Cerebellar cortex (tissue), 1 donor: ENCODE measurements at places on chromosomes 5 and 9.

- no peak for DNase-seq
Measured at GRCh38 chr5:143311428-143311827, 92.1 kb downstream of the NR3C1 start.

DNA sequence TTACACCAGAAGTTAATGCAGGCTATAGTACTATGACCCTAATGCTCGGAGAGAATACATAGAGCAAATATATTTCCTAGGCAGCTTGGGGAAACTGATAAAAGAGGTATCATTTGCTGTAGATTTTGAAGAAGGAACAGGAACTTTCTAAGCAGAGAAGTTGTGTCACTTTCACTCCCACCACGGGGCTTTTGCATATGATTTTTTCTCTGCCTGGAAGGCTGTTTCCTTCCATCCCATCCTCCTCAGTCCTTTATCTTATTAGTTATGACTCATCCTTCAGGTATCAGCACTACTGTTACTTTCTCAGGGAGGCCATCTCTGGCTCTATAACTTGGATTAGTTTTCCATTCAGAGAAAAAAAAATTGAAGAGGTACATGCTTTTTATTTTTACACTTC is 2006.1 kb upstream of the WWC1 start:
- DNase-seq: no peak

- no peak for DNase-seq
Measured at GRCh38 chr5:111111956-111112355, 19.8 kb downstream of the WDR36 start.

DNA sequence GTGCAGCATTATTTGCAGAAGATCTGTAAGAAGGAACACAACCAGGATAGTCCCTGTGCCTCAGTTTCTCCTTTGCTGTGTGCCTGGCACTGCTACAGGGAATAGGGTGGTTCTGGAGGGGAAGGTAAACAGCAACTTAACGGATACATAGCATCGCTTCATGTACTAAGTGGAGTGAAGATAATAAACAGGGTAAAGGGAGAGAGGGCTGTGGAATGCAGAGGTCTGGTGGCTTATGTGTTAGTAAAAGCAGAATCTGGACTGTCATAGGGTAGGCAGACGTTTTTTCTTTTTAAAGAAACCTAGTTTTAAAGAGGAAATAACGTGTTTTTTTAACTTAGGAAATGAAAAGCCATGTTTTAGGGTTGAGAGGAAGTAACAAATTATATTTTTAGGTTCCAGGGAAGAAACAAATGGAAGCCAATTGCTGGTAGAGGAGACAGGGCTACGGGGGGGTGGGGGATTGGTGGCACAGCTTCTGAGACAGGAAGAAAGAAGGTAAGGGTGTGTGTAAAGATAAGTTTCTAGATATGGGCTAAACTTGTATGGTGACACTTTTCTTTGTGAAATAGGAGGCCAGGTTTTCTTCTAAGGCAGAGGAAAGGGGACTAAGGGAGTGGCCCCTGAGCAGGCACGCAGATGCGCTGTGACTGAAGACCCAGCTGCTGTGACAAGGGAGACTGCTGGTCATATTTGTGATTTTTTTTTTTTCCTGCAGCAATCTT is 1.3 kb downstream of the GNG10 start:
- DNase-seq: no peak

GRCh38 chr9:16031486-16031885 is 478.6 kb downstream of the CCDC171 start:
- no peak for DNase-seq

- no peak for DNase-seq
Measured at GRCh38 chr9:131645078-131645776, 94.6 kb downstream of the RAPGEF1 start.

DNA sequence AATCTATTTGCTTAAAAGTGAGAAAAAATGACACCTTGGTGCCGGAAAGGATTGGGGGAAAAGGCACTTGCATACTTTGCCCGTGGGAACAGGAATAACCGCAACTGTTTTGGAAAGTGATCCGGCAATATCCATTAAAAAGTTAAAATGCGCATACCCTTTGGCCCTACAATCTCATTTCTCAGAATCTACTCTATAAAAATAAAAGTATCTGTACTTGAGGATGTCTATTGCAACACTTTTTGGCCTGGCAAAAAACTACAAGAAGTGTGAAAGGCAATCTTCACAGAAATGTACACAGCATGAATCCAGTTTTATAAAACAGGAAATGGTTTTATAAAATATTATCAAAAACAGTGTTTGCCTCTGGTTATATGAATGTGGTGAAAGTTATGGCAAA is 58.3 kb upstream of the NFIL3 start:
- DNase-seq: no peak

DNA sequence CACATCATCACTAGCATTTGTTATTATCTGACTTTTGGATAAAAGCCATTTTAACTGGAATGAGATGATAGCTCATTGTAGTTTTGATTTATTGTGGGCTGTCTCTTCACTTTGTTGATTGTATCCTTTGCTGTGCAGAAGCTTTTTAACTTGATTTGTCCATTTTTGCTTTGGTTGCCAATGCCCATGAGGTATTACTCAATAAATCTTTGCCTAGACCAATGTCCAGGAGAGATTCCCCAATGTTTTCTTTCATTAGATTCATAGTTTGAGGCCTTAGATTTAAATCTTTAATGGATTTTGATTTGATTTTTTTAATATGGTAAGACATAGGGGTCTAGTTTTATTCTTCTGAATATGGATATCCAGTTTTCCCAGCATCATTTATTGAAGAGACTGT is 28.8 kb upstream of the SMARCA2 start:
- no peak for DNase-seq

DNA sequence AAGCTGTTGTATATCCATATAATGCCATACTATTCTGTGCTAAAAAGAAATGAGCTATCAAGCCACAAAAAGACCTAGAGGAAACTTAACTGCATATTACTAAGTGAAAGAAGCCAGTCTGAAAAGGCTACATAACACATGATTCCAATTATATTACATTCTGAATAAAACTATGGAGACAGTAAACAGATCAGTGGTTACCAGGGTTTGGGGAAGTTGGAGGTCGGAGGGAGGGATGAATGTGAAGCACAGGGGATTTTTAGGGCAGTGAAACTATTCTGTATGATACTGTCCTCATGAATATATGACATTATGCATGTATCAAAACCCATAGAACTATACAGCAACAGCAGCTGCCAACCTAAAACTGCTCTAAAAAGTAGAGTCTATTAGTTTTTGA is 5.6 kb upstream of the RFK start:
- no peak for DNase-seq

- DNase-seq: no peak
Measured at GRCh38 chr5:107783551-107783950, 112.8 kb upstream of the EFNA5 start.

DNA sequence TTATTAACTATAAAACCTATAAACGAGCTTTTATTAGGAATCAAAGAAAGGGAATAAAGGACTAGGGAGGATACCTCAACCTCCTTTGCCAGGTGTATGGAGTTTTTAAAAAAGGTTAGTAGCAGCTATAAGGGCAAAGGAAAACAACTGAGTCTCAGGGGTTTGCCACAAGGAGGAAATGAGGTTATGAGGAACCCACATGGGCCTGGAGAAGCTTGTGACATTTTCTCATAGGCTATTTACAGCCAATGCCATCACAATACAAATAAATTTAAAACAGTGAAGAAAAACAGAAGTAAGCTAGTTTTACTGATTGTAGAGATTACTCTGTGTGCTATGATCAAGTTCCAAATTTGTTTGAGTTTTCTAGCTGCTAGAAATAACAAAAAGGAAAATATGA is 92.6 kb downstream of the CDKN2A start:
- DNase-seq: no peak

DNA sequence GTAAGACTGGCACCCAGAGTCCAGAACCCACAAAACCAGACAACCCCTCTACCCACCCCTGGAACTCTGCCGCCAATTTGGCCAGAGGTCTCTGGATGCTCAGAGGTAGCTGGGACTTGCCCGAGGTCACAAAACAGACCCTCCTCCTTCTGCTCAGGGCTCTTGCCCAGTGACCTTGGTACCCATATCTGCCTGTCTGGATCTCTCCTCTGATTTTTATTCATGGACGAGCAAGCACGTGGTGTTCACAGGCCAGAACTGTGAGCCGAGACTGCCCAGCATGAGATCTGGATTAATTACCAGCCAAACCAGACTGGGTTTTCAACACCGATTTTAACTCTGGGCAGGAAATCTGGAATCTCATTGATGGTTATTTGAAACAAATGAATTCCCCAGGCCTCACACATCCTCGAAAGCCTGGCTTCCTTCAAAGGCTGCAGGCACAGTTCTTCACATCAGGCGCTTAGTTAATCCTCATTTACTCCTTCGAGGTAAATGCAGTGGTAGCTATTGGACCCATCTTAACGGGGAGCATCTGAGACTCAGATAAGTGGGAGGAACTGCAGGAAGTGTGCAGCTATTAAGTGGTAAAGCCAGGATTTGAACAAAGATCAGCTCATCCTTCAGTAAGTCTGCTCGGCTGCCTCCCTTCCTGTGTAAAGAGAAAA is 21.4 kb downstream of the COL27A1 start:
- peak; percentile 74 for DNase-seq

DNA sequence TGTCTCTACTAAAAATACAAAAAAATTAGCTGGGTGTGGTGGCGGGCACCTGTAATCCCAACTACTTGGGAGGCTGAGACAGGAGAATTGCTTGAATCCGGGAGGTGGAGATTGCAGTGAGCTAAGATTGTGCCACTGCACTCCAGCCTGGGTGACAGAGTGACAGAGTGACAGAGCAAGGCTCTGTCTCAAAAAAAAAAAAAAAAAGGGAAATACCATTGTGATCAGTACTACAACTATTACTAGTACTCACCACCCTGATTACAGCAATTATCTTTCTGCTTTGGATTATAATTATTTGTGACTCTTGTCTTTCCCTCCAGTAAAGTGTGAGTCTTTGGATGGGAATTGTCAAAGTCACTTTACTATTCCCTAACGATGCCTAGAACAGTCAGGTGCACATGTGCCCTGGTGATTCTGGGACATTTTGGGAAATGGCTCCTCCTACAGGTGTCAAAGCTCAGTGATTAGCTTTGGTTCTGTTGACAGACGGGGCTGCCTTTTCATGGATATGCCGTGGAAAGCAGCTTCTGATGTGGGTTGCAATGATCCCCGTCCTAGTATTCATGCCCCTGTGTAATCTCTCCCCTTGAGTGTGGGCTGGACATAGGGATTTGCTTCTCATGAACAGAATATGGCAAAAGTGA is 31.8 kb upstream of the FRRS1L start:
- DNase-seq: no peak

- no peak for DNase-seq
Measured at GRCh38 chr9:87529671-87530070, 32.0 kb downstream of the DAPK1 start.

- no peak for DNase-seq
Measured at GRCh38 chr5:27377626-27378025, 339.2 kb upstream of the CDH9 start.

GRCh38 chr5:88502179-88503040 is 233.8 kb upstream of the TMEM161B start:
- peak; percentile 53 for DNase-seq

- DNase-seq: no peak
Measured at GRCh38 chr5:16784088-16784487, 152.0 kb downstream of the MYO10 start.

- no peak for DNase-seq
Measured at GRCh38 chr5:94243612-94244011, 374.8 kb downstream of the KIAA0825 start.

GRCh38 chr9:121782514-121783110 is 131.2 kb downstream of the DAB2IP start:
- peak; percentile 35 for DNase-seq

- DNase-seq: no peak
Measured at GRCh38 chr5:139695178-139695573, 47.0 kb downstream of the CXXC5 start.

DNA sequence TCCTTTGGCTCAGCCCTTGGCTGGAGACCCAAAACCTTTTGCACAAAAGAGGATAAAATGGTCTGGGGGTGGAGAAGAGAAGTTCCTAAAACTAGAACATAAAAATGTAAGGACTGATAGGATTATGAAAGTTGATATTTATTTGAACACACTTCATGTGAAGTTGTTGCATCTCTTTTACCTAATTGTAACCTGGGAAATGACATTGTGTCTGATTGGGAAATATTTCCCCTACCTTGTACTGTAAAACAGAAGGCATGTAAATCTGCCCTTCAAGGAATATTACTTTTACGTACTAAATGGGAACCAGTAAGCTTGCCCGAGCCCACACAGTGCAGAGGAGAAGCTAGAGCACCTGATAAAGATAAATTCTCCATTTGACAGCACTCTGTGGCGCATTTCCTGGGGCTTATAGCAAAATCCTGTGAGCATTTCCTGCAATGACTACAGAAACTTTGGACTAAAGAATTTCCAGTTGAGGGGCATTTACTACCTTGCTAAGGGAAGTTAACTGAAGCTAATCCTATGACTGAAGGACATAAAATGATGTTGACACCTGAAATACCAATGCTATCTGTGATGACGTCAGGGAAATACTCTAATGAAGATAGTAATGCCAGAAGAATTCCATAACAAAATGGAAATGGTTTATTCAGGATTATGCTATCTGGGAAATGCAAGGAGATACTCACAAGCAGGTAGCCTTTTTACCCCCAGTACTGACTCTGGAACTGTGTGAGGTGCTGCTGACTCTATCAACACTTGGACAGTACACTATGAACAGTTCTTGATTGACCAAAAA is 78.3 kb upstream of the LIFR start:
- no peak for DNase-seq

GRCh38 chr5:151464101-151464500 is 16.7 kb downstream of the SLC36A1 start:
- no peak for DNase-seq

- DNase-seq: no peak
Measured at GRCh38 chr5:98144710-98145109, 628.8 kb upstream of the RGMB start.

- peak; percentile 91 for DNase-seq
Measured at GRCh38 chr9:98168941-98169488, 23.4 kb downstream of the CORO2A start.

GRCh38 chr9:131697908-131698617 is 41.8 kb downstream of the RAPGEF1 start:
- DNase-seq: no peak

DNA sequence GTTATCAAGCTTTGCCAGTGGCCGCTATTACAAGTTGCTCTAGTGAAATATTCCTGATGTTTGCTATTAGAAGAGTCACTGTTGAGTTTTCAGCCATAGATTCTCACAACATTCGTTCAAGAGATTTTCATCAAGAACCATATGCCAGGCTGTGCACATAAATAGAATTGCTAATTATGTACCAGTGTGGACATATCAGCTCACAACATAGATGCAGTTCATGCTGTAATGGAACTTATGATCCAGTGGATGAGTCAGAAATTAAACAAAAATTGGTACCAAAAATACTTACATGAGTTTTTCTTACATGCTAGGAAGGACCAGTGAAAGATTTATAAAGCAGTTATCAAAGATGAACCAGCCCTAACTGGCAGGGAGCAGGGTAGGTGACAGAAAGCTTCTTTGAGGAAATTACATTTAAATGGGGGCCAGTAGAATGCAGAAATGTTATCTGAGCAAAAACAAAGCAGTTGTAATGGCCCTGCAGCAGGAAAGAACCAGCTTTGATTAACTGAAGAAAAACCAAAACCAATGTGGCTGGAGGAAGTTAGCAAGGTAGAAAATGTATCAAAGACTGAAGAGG is 404.2 kb downstream of the DNAH5 start:
- DNase-seq: no peak
